Activated CD4-positive, alpha-beta T cell treated with anti-CD3 and anti-CD28 coated beads for 4 hours (primary cell): ENCODE measurements at places on chromosomes 2 and 18.

GRCh38 chr18:51765606-51766360 lies 568.3 kb upstream of the MEX3C start:
- DNase-seq: no peak

GRCh38 chr18:74818516-74819175 lies 221.0 kb downstream of the ZNF407 start:
- DNase-seq: no peak

DNA sequence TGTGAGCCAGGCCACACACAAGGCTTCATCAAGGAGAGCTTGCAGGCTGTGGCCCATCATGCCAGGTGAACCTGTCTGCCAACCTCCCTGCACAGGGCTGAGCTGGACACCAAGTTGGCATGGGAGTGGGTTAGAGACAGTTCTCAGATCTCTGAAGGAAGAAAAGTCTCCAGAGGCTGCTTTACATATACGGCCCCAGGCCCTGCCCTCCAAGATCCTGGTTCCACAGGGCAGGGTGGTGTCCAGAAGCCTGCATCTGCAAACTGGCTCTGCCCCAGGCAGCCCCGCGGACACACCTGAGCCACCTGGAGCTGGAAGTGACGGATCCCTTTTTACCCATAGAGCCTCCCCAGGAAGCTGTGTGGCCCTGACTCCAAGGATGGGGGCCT lies 24.2 kb upstream of the HES6 start:
- no peak for DNase-seq

- DNase-seq: no peak
Measured at GRCh38 chr18:63882333-63883141, 5.0 kb upstream of the SERPINB2 start.

GRCh38 chr18:78822949-78823285 lies 156.7 kb upstream of the SALL3 start:
- DNase-seq: no peak

- DNase-seq: peak; percentile 94
Measured at GRCh38 chr2:208254871-208255556, at the start of gene IDH1. IDH1 (minus strand) TSS chr2:208255071; CDS start chr2:208251551, 3,520 bp downstream.

DNA sequence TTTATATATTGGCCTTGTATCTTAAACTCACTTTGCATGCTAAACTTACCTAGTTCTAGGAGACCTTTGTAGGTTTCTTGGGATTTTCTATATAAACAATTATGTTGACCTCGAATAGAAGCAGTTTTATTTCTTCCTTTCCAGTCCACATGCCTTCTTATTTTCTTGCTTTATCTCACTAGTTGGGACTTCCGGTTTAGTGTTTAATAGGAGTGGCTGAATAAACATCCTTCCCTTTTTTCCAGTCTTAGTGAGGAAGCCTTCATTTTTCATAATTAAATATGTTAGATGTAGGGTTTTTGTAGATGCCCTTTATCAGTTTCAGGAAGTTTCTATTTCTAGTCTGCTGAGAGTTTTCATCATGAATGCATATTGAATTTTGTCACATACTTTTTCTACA lies 347.3 kb upstream of the HNRNPA3 start:
- no peak for DNase-seq
